ENCODE measurements at places on chromosomes 6 and 20.

- no peak for DNase-seq
These were observed 46.8 kb upstream of the TMEM217 start for GRCh38 chr6:37304766-37305165.

DNA sequence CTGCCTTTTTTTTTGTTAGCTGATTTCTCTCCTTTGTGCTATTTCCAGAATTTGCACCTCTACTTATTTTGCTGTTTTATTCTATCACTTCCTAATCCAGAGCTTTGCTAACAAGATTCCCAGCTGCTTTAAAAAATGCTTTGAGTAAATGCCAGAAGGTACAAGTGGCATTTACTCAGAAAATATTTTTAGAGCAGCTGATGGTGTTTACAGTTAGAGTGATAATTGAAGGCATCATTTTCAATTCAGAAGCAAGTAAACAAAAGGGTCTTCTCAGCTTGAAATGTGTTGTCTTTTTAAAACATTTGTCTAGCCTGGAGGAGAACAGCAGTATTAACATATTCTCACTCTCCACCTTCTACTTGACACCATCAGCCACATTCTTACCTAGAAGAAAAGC lies 99.9 kb downstream of the OTOR start:
- no peak for DNase-seq

- DNase-seq = no peak
These were observed 137.1 kb downstream of the LY86 start for GRCh38 chr6:6725468-6726209.

- DNase-seq = no peak
These were observed 139.5 kb upstream of the CDH4 start for GRCh38 chr20:61112515-61112914.

GRCh38 chr6:121319112-121319553 lies 15.1 kb downstream of the TBC1D32 start:
- DNase-seq = no peak

DNA sequence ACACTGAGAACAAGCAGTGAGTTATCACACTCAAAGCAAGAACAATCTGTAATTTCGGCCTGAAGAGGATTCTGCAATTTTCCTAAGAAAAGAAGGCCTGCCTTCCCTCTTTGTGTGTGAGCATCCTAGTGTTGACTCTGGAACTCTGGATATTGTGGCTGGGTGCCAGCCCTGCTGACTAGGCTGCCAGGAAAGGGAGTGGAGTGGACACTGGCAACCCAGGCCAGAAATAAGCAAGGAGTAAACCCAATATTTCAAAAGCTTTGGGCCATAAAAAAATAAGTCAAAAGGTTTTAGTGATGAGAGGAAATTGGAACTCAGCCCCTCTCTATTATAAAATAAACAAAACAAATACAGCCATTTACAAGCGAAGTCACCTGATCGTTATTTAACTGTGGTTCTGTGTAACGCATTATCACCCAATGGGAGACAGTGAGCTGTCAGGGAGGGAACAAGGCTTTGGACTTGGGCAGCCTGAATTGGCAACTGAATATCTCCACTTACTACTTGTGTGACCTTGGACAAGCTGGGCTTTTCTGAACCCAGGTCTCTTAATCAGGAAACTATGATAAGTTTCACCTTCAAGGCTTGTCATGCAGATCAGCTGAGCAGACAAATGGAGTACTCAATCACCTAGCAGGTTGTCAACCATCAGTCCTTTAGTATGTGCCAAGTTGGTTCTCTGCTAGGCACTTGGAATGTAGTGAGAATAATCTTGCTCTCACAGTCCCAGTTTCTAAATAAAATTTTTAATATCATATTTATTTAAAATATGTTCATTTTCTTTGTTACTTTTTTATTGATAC lies 196.2 kb downstream of the PAX1 start:
- no peak for DNase-seq

GRCh38 chr6:144334150-144334708 lies 49.1 kb downstream of the UTRN start:
- DNase-seq = no peak

DNA sequence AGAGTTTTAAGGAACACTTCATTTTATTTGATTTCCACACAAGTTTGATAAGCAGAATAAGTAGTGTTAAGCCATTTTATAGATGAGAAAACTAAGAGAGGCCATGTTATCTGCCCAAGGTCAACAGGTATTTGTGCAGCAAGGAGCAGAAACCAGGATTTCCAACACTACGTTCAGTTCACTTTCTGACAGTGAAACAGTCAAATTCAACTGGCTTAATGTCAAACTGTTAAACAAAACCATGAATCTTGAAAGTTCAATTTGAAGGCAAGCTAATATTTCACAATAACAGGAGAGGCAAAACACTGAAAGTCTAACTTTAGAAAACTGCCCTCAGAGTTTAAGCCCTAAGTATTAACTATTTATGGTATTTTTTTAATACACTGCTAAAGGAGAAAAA lies 32.6 kb downstream of the DTNBP1 start:
- no peak for DNase-seq

GRCh38 chr6:89951574-89952104 lies 57.4 kb downstream of the GJA10 start:
- no peak for DNase-seq

GRCh38 chr6:89494131-89494793 lies 61.3 kb downstream of the ANKRD6 start:
- DNase-seq = no peak

GRCh38 chr20:25324412-25324811 lies 66.2 kb downstream of the ABHD12 start:
- no peak for DNase-seq

DNA sequence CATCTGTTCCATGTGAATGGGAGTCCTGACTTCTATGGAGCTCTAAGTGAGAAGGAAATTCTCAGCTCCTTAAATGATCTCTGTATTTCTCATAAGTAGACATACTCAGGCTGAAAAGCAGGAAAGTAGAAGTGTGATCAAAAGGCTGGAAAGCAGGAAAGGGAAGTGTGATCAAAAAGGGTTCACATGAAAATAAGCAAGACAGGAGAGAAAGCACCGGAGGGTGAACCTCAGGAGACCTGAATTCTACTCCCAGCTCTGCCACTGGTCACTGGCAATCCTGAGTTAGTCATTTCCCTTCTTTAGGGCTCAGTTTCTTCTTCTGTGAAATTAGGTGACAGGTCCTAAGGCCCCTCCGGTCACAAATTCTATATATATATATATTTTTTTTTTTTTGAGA lies 55.5 kb upstream of the TRERF1 start:
- DNase-seq = no peak

GRCh38 chr6:110355727-110356126 lies 2.4 kb downstream of the METTL24 start:
- no peak for DNase-seq

- no peak for DNase-seq
These were observed 4.6 kb downstream of the SLC44A4 start for GRCh38 chr6:31874084-31874670.

DNA sequence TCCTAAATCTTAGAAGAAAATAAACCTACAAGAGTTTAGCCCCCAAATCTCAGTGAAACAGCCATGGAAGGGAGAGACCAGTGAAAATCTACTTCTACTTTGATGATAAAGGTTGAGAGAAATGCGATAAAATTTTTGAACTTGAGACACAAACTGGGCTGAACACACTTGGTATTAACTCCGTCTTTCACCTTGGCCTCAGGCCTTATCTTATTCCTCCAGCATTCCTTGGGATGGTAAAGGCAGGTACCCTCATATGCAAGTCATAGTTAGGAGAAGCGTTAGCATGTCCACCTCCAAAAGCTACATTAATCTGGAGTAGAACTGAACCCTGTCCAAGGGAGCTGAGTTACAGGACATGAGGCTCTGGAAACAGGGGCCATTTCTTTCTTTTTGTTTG lies 1.2 kb upstream of the SPTLC3 start:
- no peak for DNase-seq

- no peak for DNase-seq
These were observed 40.9 kb upstream of the KIF13A start for GRCh38 chr6:18028332-18028731.

DNA sequence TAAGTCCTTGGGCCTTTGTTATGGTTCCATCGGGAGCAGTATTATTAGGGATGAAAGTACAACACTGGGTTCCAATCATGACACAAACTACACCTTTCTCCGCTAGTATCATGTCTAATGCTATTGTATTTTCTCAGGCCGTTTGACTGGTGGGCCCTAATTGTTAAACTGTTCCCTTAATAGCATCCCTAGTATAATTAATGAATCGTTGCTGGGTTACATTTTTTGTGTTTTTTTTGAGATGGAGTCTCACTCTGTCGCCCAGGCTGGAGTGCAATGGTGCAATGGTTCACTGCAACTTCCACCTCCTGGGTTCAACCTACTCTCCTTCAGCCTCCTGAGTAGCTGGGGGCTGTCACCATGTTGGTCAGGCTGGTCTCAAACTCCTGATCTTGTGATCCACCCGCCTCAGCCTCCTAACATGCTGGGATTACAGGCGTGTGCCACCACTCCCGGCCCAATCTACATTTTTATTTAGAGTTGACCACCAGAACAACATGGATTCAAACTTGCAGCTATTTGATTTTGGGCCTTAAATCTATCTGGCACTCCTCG lies 4.1 kb upstream of the ZNFX1 start:
- DNase-seq = no peak

DNA sequence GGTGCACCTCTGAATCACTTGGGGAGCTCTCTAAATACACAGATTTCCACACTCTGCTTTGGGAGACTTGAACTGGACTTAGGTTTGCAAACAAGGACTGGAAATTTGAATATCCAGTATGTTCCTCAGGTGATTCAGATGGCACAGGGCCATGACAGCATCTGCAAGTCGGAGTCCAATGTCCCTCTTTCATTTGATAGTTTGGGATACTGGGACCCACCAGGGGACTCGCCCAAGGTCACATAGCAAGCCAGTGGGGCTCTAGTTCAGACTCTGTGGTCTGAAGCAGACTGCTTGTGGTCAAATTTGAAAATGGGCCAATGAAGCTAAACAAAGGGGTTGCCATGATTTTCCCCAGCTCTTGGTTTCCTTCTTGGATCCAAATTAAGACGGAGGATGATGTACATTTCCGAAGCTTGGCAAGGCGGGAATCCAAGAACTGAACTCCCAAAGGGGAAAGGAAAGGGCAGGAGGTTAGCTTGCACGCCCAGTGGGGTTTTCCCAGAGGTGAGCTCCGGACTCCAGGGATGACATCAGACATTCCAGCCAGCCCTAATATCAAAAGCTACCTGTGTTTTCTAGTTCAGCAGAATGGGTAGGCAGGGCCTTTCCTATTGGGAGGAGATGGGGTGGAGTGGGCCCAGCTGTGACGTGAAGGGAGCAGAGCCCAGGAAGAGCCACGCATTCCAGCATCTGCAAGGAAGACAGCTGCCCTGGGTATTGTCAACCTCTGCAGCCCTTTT lies 3.4 kb upstream of the SYS1 start:
- DNase-seq = no peak

DNA sequence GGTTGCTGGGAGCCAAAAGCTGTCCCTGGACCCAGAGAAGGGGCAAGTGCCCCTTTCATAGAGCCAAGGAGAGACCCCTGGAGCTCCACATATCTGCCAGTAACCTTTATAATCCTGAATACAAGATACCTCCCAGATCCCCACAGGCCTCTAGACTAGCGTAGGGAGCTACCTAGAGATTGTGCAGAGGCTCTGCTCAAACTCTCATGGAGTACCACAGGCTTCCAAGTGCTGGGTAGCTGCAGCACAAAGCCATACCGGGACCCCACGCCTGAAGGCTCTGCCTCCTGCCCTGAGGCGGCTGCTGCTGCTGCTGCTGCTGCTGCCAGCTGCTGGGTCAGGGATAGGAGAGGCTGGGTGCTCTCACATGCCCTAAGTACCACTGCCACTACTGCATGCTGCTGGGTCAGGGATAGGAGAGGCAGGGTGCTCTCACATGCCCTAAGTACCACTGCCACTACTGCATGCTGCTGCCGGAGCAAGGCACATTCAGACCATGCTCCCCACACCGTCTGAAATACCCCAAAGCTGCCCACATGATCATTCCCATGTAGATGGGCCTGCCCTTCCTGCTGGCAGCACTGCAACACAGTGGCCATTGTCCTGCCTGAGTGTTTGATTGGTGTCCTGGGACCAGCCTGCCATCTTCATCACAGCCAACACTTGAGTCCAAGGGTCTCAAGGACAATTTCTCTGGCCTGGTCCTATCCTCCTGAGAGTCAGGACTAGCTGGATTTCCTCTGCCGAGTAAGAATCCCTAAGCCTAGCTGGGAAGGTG lies 1434.3 kb upstream of the ADGRB3 start:
- no peak for DNase-seq

- no peak for DNase-seq
These were observed 98.2 kb downstream of the SLC35B3 start for GRCh38 chr6:8337147-8337546.

DNA sequence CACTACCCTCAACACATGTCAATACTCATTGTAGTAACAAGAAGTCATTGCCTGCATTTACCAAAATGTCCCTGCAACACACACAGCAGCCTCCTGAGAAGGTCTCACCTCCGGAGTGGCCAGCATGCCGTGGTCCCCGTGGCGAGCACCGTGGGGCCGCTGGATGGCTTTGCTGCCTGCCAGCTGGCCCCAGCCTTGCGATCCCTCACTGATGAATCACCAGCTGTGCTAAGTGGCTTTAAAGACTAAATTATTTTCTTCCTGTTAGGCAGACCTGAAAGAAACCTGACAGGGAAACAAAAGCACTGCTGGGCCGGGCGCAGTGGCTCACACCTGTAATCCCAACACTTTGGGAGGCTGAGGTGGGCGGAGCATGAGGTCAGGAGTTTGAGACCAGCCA lies 306.7 kb downstream of the CDH4 start:
- no peak for DNase-seq

DNA sequence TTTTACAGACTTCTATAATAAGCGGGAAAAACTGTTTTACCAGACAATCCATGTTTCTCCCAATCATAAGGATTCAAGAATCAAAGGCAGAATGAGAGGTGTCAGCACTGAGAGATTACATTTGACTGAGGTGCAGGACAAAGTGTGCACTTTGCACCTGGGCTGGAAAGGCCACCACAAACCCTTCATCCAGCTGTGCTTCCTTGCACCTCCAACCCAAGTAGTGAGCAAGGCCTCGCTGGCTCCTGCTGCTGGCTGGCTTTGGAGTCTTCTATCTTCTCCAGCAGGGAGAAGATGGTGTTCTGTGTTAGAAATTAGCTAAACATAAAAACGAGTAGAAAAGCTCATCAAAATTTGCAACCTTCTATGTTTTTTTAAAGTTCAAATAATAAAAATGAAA lies 77.7 kb downstream of the CHD6 start:
- DNase-seq = no peak

DNA sequence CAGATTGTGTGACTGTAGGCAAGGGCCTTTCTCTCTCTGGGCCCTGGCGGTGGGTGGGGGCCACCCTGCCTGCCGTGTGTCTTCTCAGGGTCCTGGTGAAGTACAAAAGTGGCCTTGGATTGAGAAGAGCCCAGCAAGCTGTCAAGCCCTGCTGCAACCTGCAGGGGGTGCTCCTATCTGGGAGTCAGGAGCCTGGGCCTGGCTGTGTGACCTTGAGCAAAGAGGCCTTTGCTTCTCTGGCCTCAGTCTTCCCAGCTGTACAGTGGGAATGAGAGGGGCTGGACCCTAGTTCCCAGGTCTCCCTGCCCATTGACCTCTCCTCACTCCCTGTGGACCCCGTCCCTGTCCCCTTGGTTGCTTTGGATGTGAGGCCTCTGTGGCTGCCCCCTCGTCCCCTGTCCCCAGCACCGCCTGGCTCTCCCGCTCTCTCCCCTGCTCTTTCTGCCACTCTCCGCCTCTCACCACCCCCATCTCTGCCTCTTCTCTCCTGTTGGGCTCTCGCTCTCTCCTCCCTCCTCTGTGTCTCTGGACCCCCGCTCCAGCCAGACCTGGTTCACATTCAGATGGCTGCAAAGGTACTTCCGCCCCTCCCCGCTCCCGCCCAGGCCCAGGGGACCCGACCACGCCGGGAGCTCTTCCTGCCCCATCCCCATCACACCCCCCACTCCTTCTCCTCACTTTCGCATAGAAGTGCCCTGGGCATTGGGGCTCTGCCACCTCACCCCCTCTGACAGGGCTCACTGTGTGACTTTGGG lies 46.7 kb downstream of the SRC start:
- DNase-seq = no peak
